IMR-90 (cell line): ENCODE measurements at places on chromosomes 16 and 17. TPM values are rescaled to one million over a fixed set of nuclear protein-coding genes. Genes with fewer than 3 reads are reported as not detected.

Gene KRTAP4-4
- not detected in 2 replicates for total RNA-seq

GRCh38 chr17:17681744-17682292 is 560 bp downstream of the RAI1 start:
- DNase-seq, result no peak

GRCh38 chr16:27972500-27972899 is 91.0 kb downstream of the GSG1L start:
- peak; percentile 30 for DNase-seq

DNA sequence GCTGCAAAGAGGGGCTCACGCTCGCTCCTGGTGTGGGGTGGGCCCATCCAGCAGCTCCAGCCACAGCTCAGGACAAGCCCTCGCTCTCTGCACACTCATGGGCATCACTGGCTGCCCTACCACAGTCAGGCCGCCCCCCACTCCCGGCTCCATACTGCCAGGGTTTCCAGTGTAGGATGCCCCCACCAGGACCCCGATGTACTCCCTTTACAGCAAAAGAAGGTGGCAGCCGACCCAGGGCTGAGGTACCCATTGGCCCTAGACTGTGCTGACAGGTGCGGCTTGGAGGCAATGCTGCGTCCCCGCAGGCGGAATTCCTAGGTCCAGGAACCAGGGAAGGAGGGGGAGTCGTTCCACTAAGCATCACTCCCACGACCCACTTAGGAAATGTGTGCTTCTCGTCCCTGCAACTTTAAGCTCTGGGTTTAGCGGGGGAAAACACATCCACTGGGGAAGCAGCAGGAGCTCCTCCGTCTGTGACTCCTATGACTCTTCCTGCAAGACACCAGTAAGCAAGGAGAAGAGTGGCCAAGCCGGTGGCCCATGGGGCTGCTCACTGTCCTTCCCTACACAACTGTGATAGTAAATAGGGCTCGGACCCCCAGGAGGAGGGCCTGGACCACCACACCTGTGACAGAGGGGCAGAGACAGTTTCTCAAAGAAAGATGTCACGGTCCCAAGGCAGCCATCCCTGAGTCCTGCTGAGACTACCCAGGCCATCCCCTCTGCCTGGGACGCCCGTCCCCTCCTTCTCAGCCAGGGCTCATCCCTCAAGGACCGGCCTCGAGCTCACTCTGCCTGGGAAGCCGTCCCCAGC is 13.1 kb downstream of the CORO7 start:
- DNase-seq, result no peak

GRCh38 chr17:14050616-14051015 is 18.7 kb upstream of the COX10 start:
- no peak for DNase-seq
